ENCODE measurements at places on chromosomes 4 and X.

DNA sequence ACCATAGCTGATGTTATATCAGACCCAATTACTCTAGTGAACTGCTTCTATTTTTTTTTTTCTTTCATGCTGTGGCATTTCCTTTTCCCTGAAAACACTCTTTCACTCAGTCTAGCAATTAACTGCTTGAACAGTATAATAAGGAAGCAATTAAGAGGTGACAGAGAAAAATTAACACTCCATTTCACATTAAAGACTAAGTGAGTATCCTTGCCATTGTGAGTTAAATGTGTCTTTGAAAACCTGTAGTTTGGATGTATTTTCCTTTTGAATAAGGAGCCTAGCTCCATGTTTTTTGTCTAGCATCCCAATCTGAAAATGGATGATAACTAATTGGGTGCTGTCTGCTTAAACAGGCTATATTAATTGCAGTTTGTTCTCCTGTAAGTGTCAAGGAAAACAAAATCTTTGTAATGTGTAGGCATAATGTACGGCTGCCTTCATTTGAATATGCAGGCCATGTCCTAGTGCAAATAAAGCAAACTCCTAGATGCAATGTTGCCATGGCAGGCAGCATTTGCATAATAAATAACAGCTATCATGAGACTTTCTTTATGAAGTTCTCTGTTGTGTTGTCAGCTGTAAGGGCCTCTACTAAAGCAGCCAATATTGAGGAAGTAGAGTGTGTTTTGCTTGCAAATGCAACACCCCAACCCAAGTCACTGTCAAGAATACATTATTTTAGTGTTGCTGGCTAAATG lies 416.7 kb downstream of the ZIC3 start:
- DNase-seq = no peak

DNA sequence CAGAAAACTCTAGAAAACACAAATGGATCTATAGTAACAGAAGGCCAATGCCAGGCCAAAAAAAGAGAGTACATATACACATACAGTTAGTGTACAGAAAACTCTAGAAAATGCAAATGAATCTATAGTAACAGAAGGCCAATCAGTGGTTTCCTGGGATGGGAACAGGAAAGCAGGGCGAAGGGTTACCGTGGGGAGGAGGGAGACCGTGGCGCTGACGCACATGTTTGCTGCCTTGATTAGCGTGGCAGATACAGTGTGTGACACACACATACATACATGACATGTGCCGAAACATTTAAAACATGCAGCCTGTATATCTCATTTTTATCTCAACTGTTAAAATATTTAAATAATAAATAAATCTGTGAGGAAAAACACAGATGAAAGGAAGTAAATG lies 14.7 kb downstream of the GAK start:
- no peak for DNase-seq

- no peak for DNase-seq
These were observed 142.9 kb downstream of the TMEM164 start for GRCh38 chrX:110145854-110146253.

- no peak for DNase-seq
These were observed 53.4 kb downstream of the GPAT3 start for GRCh38 chr4:83589279-83589678.

- DNase-seq = no peak
These were observed 152.3 kb downstream of the PPARGC1A start for GRCh38 chr4:23737571-23737970.

DNA sequence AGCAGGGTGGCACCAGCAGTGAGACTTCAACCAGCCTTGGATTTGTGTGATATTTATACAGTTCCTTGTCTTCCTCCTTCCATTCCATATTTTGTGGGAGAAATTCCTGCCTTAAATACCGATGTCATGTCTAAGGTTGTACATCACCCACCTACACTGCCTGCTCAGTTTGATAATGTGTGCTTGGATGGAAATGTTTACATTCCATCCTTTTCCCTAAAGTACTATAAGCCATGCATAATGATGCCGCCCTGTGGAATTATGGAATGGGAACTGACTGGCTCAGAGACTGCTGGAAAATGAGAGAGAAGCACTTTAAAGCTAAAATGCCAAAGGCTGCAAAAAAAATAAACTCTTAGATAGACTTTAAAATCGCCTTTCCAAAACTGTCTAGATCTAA lies 11.3 kb upstream of the GLUD2 start:
- no peak for DNase-seq

- DNase-seq = no peak
These were observed 46.5 kb downstream of the CWH43 start for GRCh38 chr4:49032440-49033161.

DNA sequence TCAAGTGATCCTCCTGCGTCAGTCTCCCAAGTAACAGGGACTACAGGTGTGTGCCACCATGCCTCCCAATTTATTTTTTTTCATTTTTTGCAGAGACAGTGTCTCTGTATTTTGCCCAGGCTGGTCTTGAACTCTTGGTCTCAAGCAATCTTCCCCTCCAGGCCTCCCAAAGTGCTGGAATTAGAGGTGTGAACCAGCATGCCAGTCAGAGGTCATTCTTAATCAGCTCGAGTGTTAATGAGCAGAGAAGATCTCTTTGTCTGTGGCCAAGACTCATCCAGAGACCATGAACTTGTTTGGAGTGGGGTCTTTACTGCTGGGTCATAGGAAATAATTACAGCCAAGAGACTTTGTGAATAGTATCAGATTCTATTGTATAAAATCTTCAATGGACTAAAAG lies 99.2 kb upstream of the AP1S2 start:
- DNase-seq = no peak

Measured in stimulated activated CD8-positive, alpha-beta memory T cell treated with anti-CD3 and anti-CD28 coated beads, Interleukin-7, amount 100 ng/mL, for 24 hours (primary cell).